ENCODE measurements at places on chromosomes 6 and 20.

DNA sequence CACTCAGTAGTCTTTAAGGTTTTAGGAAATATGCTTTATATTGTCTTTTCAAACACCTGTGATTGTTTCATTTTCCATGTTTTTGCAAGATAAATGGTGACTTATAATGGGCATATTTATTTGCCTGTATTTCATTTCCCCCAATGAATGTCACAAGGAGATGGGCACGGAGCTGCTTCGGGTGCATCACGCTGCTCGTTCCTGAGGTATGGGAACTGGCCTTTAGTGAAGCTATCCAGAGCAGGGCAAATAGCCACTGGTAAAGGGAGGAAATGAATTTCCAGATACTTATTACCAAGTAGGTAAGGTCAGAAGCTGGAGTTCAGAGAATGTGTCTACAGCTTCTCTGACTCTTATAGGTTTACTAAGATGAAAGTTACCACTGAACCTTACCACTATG is 3.7 kb downstream of the POU3F2 start:
- no peak for DNase-seq

GRCh38 chr6:90204327-90205056 is 92.2 kb downstream of the BACH2 start:
- DNase-seq, result peak; percentile 21

DNA sequence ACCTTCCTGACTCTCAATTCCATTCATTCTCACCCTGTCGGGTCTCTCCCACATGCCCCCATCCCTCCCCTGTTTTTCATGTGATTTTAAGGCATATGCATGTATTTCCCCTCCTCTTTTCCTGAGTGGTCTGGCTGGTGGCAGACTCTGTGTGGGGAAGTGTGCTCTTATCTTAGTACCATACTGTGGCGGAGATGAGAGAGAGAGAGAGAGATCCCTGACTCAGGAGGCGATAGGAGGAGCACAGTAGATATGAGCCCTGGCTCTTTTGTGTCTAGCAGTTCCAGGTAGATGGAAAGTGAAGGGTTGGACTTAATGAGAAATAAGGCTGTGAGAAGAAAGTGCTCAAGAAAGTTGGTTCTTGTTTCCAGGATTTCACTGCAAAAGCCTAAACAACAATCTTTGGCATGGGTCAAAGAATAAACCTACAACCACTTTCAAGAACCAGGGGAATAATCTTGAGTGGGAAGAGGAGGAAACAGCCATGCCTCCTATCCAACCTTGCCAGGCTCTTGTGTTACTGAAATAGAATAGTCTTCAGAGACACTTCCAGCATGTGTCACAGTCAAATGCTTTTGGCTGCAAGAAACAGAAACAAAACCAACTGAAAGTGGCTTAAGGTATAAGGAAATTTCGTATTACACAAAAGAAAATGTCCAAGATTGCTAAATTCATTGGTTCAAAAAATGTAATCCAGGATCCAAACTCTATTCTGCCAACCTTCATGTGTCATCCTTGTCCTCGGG is 123.8 kb upstream of the MYLIP start:
- DNase-seq, result no peak

GRCh38 chr6:34005901-34006531 is 139.9 kb downstream of the GRM4 start:
- no peak for DNase-seq

DNA sequence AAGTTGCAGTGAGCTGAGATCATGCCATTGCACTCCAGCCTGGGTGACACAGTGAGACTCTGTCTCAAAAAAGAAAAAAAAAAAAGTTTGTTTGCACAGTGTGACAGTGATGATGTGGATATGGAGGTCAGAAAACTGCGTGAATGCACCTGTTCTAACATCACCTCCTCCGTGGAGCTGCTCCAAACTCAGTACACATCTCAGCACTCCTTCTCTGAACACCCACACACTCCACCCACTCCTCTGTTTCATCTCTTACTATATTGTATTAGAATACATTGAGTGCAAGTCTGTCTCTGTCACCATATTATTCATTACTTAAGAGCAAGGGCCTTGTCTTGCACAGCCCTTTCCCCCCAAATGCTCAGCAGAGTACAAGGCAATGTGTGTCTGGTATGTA is 51.5 kb upstream of the ENPP4 start:
- no peak for DNase-seq

DNA sequence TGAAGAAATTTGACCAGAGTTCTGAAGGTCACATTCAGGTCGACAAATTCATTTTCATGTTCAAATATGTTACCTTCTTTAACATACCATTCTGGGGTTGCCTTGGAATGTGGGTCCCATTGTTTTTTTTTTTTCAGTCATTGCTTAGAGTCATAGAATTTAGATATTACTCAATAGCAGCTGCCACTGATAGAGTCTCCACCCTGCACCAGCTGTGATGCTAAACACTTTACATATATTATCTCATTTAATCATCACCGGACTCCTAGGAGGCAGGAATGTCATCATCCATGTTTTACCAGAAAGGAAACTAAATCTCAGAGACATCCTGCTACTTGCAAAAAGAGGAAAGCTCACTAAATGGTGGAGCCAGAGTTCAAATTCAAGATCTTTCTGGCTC is 204.7 kb downstream of the ESR1 start:
- no peak for DNase-seq

GRCh38 chr6:143183666-143184065 is 123.0 kb downstream of the AIG1 start:
- no peak for DNase-seq

DNA sequence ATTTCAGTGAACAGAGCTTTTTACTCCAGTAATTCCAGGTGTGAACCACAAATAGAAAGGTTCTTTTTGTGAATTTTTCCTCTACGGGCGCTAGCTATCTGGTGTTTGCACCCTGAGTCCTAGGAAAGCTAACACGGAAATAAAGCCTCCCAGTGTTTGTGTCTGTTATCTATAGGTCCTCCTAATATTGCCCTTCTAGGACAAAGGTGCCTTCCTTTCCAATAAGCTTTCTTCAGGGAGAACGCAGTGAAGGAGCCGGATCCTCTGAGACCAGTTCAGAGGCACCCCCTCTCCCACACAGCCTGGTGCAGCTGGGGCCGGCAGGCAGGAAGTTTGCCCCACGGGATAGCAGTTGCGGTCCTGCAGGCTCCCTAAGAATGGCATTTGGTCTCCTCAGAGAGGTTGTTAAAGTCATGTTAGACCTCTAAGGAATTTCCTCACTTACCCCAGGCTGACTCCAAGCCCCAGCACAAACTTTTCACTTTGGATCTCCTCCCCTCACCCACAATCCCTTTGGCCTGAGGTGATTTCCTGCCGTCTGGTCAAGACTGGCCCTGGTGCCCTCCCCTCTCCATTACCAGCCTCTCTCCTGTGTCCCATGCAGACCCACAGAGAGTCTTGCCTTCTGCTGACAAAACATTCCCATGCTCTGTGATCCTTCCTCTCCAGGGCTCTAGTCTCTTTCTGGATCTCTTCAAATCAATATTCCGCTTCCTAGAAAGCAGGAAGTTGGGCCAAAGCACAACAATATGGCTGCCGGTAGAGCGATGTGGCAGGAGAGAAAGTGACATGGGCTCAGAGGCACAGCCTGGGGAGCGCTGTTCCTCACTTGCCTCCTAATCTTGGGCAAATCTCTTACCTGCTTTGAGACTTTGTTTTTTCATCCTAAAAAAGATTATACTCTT is 126.0 kb downstream of the MOXD1 start:
- DNase-seq, result no peak

DNA sequence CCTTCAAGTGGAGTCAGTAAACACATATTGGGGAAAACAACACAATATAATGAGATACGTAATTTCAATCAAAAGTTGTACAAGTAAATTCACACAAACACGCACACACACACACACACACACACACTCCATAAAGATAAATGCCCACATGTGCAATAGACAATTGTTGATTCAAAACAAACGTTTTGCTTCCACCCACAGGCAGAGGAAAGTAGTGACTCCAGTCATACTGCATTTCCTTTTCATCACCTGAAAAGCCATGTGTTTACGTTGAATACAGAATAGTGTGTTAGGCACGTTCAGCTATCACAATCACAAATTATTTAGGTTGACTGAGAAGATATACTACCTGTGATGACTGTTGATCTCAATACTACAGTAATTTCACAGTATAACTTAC is 443.8 kb upstream of the MANEA start:
- DNase-seq, result no peak

DNA sequence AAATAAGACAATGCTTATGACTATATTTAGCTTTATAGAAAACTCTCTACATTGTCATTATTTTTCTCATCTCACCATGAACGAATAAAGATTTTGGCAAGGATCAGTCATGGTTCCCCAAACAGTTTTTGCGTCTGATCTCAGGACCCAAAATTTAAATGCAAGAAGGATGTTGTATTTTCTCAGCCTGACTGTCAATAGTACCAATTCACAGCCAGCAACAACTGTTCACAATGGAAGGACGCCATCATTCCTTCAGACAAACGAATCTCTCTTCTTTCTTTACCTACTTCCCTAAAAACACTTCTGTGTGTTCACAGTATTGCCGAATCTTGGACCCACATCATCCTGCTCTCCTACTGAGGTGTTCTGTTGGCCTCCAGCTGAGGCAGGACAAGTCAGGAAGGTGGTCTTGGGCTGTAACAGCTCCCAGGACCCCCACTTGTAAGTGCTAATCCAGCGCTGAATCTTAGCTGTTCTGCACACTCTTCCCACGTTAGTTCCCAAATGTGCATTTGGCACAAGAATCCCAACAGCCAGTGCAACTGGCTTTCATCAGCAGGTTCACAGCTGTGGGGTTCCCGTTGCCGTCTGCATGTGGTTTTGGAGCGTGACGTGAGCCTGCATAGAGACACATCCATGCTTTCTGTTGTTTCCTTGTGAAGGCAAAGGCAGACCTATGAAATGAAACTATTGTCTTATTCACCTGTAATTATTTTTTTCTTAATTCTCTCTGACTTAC is 600.0 kb downstream of the QKI start:
- DNase-seq, result no peak
